ENCODE measurements at places on chromosomes 5 and 9.

GRCh38 chr5:87195104-87195591 is 72.5 kb upstream of the RASA1 start:
- no peak for DNase-seq

- DNase-seq: no peak
Measured at GRCh38 chr5:51018423-51018822, 352.0 kb downstream of the PARP8 start.

GRCh38 chr5:180070756-180071530 is 616 bp downstream of the RNF130 start:
- DNase-seq: no peak

DNA sequence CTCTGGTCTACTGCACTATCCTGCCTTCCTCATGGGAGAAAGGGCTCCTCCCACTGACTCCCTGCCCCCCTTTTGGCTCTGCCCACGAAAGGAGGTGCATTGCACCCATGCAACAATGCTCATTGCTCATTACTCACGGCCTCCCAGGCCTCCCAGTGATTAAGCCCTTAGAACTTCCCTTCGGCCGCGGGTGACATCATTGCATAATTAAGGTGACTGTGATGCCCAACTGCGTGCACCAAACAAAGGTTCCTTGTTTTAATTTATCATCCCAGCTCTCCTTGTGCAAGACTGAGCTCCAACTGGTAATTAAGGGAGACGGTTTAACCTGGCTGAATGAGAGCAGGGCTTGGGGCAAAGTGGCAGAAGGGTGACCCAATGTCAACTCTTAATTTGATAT is 180.4 kb downstream of the GAS1 start:
- DNase-seq: no peak

DNA sequence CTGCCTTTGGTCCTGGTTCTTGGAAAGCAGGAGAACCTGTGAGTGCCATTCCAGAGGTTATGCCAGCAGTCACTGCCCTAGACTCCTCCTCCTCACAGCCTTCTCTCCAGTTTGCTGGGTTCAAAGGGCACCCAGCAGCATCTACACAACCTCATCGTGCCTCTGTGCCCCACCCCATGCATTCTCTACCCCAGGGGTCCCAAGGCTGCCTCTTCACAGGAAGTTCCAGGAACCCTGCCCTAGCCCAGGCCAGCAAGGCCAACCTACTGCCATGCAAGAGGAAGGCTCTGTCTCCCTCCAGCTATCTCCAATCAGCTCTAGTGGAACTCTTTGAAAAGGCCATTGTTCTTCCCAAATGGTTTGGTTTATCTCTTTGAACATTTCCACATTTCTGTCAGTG is 21.2 kb downstream of the ENC1 start:
- DNase-seq: no peak
